ENCODE measurements at places on chromosomes 1 and 21. TPM values are rescaled to one million over a fixed set of nuclear protein-coding genes. Genes with fewer than 3 reads are reported as not detected.

Gene SELENON
- total RNA-seq = 64.1 TPM

Gene HTR6
- total RNA-seq = 0.15 TPM

Gene ATAD3B
- 1.2 TPM for total RNA-seq

Gene CD48
- not detected for total RNA-seq

Gene S100B
- not detected for total RNA-seq

Gene UTS2
- total RNA-seq = not detected

Measured in A549 treated with Mapracorat at 1 μM for 4 hours (cell line).